ENCODE measurements at places on chromosomes 5 and 9.

DNA sequence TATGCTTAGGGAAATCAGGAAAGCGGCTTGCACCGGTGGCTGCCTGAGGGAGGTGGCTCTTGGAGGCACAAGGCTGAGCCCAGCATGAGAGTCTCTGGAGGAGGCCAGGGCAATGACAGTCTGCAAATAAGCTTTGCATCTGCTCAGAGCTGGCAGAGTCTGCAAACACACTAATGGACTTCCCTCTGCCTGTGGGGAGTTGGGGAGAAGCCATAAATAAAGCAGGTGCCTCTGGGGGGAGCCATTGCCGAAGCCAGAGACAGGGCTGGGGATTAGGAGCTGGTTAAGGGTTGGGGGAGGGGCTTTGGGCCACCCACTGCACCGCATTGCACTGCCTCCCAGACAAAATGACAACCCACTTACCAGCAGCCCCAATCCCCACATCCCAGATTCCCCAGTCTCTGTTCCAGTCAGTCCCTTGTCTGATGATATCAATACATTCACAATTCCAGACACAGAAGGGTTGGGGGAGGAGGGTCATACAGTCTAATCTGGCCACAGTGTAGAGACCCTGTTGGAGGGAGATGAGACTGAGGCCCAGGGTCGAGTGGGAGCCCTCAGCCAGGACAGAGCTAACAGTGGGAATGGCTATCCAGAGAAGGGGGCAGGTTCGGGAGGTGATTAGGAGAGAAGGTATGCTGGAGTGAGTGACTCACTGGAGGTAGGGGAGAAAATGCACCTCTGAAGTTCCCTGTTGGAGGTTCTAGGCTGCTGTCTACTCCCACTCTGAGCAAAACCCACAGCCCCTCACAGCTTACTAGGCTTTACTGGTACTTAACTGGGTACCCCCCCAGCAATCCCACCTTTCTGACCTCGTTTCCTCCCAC, 53.7 kb downstream of the PAX5 start:
- DNase-seq, result peak; percentile 22

GRCh38 chr5:108639366-108639765, 108.3 kb upstream of the FER start:
- DNase-seq, result no peak

- no peak for DNase-seq
These were observed 122.2 kb downstream of the TRPM6 start for GRCh38 chr9:74765481-74765971.

DNA sequence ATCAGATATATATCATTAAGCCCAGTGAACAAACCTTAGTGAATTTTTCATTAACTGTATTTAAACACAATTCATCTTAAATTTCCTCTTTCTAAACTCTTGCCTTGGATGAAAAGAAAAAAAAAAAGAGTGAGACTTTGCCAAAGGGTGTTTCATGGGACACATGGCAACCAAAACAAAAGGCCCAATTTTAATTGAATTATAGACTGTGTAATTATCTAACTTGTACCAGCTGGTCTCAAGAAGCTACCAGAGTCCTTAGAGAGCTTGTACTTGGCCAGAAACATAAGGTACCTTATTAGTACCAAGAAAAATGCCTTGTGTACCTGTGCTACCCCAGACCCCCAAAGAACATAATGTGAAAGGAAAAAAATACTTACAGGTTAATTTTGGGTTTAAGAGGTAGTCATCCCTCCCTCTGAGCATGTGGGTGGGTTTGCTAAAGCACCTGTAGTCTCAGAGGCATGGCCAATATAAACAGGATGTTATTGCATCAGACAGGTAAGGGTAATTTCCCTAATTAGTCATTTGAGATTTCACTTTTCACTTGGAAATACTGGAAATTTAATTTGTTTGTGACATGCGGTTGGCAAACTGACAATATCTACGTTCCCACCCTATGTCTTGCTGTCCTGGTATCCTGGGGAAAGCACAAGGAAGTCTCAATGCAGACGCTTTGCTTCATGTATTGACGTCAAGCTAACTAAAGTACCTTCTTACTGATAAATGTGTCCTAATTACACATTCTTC, 90.1 kb downstream of the SNCAIP start:
- DNase-seq, result no peak

GRCh38 chr5:179137643-179138567, 77.7 kb downstream of the ZNF354C start:
- DNase-seq, result no peak

- DNase-seq, result no peak
These were observed 8.9 kb downstream of the ARAP3 start for GRCh38 chr5:141672841-141673813.

GRCh38 chr9:99154356-99154755, 49.4 kb downstream of the TGFBR1 start:
- no peak for DNase-seq

DNA sequence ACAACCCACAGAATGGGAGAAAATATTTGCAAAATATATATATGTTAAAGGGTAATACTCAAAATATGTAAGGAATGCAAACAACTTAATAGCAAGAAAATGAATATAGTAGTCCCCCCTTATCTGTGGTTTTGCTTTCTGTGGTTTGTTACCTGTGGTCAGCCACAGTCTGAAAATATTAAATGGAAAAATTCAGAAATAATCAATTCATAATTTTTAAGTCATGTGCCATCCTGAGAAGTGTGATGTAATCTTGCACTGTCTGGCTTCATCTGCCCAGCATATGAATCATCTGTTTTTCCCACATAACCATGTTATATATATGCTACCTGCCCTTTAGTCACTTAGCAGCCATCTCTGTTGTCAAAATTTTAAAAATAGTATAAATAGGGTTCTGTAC, 11.7 kb downstream of the CER1 start:
- no peak for DNase-seq

DNA sequence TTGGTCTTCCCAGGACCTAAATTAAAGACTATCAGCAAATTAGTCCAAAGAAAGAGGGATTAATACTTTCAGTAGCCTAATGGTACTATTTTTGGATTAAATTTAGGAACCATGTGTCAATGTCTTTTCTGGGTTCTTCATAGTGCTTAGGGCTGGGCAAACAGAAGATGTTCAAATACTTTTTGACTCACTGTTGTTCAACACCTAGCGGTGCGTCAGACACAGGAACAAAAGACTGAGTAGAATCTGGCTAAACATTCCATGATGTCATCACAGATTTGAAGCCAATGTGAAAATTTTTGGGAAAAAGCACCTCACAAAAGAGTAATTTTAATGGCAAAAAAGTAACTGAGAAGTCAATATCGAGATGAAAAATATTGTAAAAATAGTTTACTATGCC, 544.4 kb downstream of the EFNA5 start:
- DNase-seq, result no peak

DNA sequence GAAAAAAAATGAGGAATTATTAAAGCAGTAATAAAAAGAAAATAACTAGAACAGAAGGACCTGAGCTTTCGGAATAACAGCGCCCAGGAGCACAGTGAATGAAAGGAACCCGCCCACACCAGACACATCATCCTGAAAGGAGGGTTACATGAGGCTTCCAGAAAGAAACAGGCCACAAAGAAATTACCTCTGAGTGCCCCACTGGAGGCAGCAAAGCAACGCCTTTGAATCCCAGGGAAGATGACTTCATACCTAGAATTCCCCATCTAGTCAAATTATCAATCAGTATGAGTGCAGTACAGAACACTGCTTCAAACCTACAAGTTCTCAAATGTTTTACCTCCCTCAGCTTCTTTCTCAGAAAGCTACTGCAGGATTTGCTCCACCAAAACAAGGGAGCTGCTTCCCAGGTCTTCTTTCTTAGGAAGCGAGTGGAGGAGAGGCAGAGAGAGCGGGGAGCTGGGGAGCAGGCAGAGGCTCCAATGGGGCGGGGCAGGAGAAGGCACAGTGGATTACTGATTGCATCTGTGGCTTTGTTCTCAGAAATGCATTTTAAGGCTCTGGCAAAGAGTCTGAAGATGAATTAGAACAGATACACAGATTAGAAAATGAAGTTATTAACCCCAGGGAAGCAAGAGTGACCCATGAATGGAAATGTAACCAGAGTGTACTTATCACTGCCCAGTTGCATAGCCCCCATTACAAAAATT, 87.1 kb downstream of the SEMA4D start:
- no peak for DNase-seq

GRCh38 chr5:32960340-32961058, 249.4 kb downstream of the NPR3 start:
- DNase-seq, result no peak

Measured in pons (tissue), 1 donor.